ENCODE measurements at places on chromosomes 16 and 17.

DNA sequence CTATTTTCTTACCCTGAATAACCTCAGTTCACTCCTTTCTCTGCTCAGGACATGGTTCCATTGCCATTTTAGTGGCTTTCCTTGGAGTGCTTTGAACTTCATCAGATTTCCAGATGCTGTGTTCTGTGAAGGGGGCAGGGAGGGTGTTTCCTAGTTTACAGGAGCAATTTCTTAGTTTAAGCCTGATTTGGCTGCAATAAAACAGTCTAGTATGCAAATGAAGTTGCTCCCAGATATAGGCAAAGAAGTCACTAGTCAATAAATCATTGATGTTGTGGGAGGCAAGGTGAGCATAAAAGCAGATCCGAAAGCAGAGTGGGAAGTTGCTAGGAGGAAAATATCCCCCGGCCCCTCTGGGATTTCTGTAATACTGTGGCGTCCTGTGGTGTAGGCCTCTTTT lies 202.3 kb downstream of the HS3ST4 start:
- DNase-seq: no peak

- no peak for DNase-seq
Observed at GRCh38 chr17:80732268-80732667, 187.6 kb downstream of the RPTOR start.

GRCh38 chr16:71338193-71338592 lies 20.3 kb upstream of the CALB2 start:
- DNase-seq: no peak

DNA sequence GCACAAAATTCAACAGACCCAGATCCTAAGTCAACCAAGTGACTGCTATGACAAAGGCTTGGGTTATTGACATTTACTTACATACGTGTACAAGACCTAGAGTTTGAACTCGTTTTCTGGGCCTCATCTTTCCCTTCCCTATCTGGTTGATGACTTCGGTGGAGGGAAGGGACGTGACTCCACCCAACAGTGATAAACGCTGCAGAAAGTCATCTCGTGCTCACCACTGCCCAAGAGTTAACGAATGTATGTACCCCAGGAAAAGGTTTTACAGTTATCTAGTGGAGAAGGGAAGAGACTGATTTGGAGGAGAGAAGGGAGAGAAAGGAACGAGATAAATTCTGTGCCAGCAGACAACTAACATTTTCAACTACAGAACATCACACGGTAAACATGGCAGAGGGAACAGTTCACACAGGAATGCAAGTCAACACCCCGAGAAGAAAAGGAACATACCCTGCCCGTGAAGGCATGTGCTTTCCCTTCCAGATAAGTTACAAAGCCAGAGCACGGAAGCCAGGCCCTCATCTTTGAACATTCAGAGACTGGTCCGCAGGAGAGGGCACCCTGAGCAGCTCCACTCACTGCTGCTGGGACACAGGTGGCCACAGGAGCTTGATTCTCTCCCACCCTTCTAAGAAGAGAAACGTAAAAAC lies 13.9 kb upstream of the CYTH1 start:
- no peak for DNase-seq

DNA sequence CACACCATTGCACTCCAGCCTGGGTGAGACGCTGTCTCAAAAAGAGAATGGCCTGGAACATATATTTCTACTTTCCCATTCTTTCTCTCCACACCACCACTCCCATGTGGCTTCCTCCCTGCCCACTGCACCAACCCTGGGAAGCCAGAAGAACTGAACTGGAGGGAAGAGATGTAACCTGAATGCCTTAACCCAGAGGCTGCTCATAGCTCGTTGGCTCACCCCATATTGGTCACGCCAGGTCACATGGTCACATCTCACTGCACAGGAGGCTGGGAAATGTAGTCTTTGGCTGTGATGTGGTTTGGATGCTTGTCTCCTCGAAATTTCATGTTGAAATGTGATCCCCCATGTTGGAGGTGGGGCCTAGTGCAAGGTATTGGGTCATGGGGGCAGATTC lies 5.9 kb upstream of the DNAH17 start:
- no peak for DNase-seq

GRCh38 chr17:76076765-76077583 lies 2.0 kb upstream of the ZACN start:
- no peak for DNase-seq

- no peak for DNase-seq
Observed at GRCh38 chr17:77738751-77739531, 219.6 kb upstream of the TNRC6C start.

DNA sequence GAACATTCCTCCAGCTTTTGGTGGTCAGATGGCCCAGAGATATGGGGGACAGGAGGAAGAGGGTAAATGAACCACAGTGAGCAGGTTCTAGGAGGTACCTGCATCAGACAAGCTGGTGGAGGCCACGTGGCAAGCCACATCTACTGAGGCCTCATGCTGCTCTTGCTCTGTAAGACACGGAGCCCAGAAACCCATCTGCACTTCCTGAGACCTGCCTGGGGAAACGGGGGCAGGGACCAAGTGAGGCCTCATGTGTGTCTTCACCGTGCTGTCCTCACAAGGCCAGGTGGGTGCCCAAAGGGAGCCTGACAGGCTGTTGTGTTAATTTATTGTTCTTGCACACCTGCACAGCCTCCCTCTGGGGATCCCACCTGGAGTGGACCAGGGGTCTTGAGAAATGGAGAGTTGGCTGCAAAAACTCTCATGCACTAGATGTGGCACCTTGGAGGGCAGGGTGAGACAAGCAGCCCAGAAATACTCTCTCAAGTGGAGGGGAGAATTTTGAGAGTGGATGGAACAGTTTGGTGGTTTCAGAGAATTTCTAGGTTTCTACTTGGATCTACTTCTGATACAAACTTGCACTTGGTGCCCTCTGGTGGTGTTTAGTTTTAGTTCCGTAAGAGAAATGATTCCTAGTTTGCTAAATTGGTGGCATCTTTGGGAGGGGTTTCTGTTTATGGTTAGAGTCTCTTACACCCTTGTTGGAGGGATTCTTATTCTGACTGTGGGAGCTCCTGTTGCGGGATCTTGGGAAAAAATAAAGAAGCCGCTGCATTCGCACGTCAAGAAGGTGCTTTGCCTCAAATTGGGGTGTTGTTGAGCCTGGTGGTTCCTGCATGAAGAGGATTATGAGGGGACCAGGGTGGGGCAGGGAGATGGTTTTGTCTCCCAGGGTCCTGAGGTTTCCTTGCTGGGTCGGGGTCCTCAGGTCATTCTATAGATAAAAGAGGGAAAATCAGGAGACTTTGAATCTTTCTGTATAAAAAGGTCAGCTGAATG lies 47.5 kb downstream of the SLC6A2 start:
- peak; percentile 15 for DNase-seq

- no peak for DNase-seq
Observed at GRCh38 chr17:15361151-15361550, 19.8 kb upstream of the TEKT3 start.

DNA sequence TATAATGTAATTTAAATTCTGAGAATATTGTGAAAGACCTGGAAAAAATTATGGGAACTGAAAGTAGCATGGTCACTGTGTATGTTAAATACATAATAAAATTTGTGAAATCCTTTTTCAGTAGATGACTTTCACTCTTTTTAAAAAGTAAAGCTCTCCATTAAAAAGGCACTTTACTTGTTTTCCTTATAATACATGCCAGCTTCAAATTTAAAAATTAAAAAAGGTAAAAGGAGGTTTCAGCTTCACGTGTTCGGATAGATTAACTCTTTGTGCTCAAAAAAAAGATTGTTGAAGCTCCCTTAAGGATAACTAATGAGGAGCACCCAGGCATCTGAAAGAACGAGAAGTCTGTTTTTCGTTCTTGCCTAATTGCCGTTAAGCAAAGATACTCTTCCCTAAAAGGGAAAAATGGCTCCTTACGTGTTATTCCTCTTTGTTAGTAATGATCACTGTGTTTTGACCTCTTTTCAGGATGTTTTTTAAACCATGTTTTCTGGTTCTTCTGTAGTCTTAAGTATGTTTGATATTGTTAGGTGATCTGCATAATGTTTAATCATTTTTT lies 87.8 kb downstream of the TUBD1 start:
- DNase-seq: no peak

DNA sequence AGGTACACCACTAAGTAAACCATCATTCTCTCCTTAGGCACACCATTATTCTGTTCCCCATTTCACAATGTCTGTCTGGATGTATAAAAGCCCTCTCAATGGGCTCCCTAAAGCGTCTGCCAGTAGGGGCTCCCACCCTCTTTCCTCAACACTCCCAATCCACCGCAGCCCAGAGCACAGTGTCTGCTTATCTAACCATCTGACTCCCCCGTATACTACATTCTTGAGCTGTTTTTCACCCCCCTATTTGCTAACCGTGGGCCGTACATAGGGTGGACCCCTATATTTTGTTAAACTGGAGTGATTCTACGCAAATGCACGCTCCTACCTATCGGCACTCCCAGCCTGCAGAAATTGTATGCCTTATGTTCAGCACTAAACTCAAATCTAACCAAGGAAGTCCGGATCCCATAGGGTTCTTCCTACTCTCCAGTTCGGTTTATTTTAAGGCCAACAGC lies 685 bp upstream of the PSMD3 start:
- no peak for DNase-seq

DNA sequence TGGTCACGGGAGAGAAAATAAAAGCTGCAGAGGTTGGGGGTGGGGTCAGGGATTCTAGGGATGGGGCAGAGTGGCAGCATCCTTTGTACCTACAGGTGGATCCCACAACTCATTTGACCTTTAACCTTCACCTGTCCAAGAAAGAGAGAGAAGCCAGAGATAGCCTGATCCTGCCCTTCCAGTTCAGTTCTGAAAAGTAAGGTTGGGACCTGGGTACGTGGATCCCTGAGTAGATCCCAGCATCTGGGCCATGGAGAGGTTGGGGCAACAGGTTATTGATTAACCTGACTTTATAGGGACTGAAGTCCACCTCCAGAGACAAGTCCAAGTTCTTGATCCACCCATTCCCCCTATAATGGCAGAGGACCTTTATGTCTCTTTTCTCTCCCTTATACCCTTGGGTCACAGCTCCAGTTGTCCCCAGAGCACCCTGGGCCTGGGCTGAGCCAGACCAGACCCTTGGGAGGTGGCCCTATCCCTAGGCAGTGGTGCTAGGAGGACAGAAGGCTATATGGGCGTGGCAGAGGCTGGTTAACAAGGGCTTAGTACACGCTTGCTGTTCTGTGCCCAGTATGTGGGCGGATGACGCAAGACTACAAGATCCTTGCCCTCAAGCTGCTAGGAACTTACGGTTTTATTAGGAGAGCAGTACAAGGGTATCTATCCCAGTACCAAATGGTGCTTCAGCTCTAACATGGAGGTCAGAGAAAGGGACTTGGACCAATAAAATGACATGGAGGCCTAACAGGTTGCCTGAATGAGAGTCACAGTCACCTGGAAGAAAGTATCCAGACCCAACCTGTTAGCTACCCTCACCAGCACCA lies 3.3 kb downstream of the CLDN7 start:
- DNase-seq: no peak

- DNase-seq: no peak
Observed at GRCh38 chr16:9545522-9546437, 454.3 kb downstream of the HAPSTR1 start.

DNA sequence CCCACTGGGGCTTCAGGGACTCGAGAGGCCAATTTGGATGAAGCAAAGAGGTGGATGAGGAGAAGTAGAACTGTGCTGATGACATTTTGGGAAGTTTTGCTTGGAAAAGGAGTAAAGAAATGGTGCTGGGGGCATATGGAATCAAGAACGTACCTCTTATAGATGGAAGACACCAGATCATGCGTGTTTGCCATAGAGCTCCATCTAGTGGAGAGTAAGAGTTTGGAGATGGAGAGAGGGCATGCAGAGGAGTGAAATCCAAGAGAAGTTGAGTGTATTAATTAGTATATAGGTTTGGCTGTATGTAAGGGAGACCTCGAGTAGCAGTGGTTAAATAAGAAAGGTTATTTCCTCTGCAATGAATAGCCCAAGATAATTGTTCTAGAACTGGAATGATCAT lies 56.0 kb downstream of the SHISA6 start:
- no peak for DNase-seq

GRCh38 chr17:70137451-70138230 lies 31.7 kb upstream of the KCNJ2 start:
- DNase-seq: peak; percentile 3

- DNase-seq: no peak
Observed at GRCh38 chr16:13332713-13333255, 431.4 kb downstream of the SHISA9 start.

DNA sequence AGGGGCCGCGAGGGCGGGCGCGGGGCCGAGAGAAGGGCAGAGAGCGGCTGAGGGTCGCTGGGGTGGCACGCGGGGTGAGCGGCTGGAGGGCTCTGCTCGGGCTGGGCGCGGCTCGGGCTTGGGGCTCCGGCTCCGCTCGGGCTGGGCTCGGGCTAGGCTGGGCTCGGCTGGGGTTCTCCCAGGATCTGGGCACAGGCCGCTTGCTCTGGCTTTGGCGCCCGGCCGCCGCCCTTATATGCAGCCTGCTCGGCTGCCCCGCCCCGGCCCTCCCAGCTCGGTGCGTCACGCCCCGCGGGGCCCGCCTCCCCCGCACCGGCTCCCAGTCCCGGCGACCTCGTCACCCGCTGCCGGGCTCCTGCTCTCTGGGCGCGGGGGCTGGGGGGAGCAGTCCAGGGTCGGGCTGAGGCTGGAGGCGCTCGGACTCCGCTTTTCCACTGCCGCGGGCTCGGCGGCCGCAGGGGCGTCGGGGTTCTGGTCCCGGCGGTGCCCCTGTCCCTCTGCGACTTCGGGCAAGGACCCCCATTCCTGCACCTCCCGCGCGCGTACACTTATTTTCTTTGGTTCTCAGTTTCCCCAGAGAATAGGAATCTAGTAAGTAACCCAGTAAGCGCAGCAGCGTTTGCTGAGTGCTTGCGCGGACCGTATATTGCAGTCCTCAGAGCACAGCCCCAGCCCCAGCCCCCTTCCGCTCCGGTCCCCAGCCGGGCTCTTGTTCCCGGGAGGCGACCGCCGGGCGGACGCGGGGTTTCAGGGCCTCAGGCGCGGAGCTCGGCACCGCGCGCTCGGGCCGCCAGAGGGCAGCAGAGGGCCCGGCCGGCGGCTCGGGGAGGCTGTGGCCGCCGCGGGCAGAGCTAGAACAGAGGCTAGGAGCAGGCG lies at the start of gene RASD1:
TSS of gene RASD1 (minus strand) at position 207 of the 876 bp plus-strand sequence. CDS start 214 bp downstream, outside the sequence.
- DNase-seq: peak; percentile 79

DNA sequence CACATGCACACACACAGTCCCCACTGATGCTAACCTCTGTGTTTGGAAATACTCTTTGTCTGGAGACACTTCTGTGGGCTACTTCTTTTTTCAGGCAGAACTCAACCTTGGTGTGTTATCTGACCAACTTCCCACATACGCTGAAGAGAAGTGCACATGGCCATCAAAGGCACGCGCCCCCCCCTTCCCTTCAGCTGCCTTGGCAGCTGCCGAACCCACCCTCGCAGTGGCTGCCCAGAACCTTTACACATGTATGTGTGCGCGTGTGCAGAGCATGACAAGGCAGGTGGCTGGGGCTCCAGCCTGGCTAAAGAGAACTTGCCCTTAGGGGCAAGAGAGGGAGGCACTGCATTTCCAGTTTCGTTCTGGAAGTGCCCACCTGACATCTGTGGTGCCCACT lies 3.9 kb downstream of the RAPGEFL1 start:
- DNase-seq: no peak

DNA sequence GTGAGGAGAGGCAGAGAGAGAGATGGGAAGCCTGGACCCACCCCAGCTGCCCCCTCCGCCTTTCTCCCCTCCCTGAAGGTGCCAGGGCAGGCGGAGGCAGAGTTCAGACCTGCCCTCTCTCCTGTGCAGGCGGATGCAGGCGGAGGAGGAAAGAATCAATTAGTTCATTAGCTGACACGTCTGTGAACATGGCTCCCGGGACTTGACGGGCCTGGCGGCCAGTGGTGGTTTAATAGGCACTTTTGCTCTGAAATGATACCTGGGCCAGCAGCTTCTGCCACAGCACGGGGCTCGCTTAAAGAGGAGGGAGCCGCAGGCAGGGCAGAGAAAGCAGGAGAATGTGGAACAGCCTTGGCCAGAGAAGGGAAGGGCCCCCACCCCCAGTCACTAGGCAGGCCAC lies 98.1 kb downstream of the SDK2 start:
- no peak for DNase-seq

Measured in CD4-positive, alpha-beta T cell treated with Interleukin-2 at 100 ng/mL for 4 hours (primary cell).